ENCODE measurements at places on chromosomes 3 and 15.

DNA sequence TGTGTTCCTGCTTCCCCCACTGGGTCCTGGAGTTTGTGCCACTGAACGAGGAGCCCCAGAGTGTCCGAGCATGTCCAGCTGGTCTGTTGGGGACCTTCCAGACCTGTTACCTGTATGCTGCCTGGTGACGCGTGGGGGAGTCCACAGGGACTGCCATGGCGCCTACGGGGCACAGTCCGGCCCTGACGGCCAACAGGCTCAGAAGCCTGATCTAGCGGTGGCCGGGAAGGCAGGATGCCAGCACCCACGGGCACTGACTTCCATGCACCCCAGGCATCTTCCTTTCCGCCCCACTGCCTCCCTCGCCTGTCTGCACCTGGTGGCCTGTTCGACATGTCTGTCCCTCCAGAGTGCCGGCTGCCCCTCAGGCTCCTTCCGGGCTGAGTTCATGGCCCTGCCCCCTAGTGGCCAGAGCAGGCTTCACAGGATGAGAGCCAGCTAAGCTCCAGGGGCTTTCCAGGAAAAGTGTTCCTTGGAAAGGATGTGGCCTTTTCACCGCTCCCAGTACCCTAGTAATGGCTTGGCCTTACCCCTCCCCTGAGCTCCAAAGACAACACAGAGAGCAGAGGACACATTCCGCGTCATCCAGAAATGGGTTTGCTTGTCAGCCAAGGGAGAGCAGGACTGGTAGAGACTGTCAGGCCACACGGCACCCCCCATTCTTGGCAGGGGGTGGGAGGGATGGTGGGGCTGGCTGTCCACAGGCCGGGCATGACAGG, 35.7 kb downstream of the NGRN start:
- no peak for DNase-seq

DNA sequence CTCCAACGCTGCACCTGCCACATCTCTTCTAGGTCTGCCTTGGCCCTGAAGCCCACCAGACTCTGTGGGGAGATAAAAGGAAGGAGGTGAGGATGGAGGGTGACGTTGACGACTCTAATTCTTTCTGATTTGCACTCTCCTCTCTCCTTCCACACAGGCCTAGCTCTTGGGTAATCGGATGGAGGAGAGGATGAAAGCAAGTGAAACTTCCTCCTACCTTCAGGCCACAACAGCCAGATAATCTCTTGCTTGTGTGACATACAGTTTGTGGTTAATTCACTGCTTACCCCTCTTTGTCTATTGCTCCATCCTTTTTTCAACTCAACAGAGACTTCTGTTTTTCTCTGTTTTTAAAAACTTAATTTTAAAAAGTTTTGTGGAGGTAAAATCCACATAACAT, 208.1 kb downstream of the SV2B start:
- no peak for DNase-seq

GRCh38 chr3:45343947-45344346, 44.4 kb upstream of the LARS2 start:
- no peak for DNase-seq

DNA sequence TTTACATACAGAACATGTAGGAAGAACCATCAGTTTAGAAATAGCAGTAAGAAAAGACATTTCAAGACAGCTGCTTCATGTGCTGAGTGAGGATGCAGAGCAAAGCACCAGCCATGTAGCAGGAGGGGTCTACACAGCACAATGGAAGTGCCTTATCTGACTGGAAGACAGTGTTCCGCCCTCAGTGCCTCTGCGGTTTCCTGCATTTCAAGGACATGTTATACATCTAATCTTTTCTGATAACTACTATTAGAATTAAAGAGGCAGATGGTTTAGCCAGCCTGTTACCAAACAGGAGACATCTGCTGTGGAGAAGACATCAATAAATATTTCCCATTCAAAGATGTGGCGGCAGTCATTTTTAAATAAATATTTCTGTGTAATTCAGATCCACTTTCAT, 10.6 kb downstream of the LSG1 start:
- DNase-seq, result no peak

GRCh38 chr3:37447732-37448131, 273.4 kb upstream of the LRRFIP2 start:
- DNase-seq, result no peak

- DNase-seq, result no peak
These were observed 36.4 kb downstream of the DNAJB8 start for GRCh38 chr3:128430301-128430700.

- DNase-seq, result no peak
These were observed at the start of gene LPP for GRCh38 chr3:188154014-188154808. Gene LPP (plus strand): TSS chr3:188154157. CDS start chr3:188406121, 251,964 bp downstream.

- no peak for DNase-seq
These were observed 20.9 kb downstream of the SNRK start for GRCh38 chr3:43307226-43307625.

DNA sequence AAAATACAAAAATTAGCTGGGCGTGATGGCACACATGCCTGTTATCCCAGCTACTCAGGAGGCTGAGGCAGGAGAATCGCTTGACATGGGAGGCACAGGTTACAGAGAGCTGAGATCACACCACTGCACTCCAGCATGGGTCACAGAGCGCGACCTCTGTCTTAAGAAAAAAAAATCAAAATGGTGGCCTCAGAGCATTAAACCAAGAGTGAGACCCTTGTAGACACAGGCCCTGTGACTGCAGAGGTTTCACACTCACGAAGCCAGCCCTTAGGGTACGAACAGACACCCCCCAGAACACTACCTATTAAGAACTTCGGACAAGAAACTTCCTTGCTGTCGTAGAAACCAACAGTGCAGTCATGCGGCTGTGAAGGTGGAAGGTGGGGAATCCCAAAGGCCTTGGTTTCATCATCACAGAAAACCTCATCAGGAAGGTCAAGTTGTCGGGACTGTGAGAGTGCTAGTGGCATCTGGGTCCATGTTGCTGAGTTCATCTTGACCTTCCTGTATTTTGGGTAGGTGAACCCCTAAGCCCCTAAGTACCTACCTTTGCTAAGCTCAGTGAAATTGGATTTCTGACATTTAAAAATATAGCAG, 4.8 kb upstream of the PDE8A start:
- DNase-seq, result no peak

- no peak for DNase-seq
These were observed 24.1 kb downstream of the XPC start for GRCh38 chr3:14154276-14154675.

- DNase-seq, result no peak
These were observed 39.6 kb downstream of the LIPC start for GRCh38 chr15:58471348-58471747.

DNA sequence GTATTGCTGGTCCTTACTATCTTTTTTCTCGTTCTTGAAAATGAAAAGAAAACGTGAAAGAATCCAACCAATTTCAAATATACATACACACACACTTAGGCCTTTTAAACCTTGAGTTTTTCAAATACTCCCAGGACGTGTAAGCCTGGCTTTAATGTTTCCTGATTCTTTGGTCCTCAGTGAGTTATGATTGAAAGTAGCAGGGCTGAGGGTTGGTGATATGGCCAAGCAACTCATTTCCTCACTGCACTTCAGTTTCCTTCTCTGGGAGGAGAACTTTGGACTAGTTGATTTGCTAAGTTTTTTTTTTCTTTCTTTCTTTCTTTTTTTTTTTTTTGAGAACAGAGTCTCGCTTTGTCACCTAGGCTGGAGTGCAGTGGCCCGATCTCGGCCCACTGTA, 34.6 kb downstream of the CHD2 start:
- DNase-seq, result no peak

- peak; percentile 18 for DNase-seq
These were observed 61.9 kb downstream of the ISL2 start for GRCh38 chr15:76398317-76399104.

DNA sequence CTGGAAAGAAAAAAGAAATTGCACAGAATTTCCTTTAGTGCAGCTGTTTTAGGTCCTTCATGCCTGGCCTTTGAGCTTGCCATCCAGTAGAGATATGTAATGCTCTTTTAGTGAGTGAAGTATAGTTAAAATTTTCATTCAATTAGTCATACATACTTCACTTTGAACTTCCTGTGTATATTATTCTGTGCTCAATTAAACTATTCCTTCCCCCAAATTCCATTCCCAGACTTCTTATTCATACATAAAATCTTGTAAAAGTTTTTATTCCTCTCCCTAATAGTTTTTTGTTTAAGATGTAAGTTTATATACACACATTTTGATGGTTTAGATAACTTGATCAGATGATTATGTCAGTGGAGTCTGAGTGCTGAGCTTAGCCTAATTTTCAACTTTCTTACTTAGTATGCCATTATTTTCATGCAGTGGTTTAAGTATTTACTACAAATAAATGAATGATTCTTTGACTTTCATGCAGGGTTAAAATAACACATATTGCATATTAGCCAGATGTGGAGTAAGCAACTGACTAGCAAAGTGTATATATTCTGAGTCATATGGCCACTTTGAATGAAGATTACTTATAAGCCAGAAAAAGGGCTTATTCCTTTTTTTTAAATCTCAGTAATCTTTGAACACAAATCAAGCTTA, 42.5 kb upstream of the ABHD10 start:
- no peak for DNase-seq

DNA sequence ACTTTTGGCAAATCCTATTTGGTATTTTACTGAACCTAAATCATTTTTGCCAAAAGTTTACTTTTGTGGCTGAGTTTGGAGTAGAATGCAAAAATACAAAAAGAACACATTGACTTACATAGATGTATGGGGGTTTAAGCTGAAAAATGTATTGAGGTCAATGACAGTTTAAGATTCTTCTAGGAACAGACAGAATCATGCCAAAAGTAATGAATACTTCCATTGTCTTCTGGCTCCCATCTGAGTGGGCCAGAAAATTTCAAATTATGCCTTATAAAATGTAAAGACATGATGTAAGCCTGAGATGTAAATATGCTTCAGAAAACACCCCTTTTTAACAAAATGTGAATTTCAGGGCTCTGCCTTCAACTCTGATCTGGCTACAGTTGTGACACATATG, 375.1 kb upstream of the DPH6 start:
- no peak for DNase-seq

DNA sequence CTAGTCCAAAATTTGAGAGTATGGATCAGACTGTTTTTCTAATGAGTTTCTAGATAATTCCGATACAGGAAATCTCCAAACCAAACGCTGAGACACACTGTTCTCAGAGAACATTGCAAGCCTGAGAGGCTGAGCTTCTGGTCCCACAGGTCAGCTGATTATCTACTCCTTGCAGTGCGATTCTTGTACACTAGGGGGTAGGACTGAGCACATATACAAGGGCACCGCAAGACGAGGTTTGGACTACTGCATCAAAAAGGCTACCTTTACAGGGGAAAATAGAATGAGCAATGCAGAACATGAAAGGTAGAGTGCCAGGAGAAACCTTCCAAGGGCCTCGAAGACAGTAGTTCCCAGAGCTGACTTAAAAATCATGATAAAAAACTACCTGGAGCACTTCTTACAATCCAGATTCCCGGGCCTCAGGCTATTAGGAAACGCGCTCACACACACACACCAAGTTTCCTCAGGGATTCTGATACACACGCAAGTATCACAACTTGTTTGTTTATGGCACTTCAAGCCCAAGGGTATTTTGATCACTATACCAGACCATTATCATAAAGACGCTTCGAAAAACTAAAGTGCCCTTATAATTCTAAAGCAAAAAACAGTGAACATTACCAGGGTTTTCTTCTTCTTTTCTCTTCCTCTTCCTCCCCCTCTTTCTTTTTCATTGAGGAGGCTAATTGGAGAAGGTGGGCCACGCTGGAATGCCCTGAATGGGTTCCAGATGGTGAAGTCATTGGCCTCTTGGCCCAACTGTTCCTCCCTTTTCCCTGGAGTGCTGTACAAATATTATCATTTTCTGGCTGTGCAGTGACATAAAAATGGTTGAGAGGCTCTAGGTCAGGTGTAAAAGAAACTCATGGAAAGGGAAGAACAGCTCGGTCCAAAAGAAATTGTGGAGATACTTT, 61.8 kb downstream of the SLC12A8 start:
- no peak for DNase-seq

- no peak for DNase-seq
These were observed 11.4 kb upstream of the SPTBN5 start for GRCh38 chr15:41905036-41905793.

DNA sequence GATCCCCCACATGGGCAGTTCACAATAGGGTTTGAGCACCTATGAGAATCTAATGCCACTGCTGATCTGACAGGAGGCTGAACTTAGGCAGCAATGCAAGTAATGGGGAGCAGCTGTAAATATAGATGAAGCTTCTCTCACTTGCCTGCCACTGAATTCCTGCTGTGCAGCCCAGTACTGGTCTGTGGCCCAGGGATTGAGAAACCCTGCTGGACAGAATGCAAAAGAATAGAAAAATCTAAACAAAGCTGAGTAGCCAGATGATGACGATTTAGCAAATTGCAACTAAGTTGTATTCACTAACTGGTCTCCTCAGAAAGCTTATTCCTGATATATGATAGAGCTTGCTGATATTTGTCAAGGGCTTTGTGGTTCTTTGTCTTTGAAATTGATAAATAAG, 34.3 kb upstream of the APH1B start:
- no peak for DNase-seq

DNA sequence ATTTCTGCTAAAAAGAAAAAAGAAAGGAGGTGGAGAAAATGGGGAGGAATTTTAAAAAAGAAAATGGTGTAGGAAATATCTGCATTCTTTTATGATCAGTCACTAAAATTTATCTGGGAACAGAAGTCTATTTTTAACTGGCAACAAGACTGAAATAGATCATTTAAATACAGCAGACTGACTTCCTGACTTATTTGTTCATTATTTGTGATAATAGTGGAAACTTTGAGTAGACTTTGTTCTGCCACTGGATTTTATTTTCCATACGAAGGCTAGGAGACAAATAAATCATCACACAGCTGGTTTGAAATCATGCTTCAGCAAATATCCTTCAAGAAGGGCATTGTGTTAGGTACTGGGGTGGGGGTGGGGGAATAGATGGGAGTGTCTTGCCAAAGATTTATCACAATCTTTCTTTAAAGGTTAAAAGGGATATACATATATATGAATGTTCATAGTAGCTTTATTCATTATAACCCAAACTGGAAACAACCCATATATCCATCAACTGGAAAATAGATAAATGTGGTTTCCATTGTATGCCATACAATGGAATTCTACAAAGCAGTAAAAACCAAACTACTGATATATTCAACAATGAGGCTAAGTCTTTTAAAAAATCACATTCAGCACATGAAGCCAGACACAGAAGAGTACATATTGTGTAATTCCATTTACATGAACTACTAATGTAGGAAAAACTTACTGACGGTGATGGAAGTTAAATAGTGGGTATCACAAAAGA, 4.7 kb upstream of the CLASP2 start:
- no peak for DNase-seq

DNA sequence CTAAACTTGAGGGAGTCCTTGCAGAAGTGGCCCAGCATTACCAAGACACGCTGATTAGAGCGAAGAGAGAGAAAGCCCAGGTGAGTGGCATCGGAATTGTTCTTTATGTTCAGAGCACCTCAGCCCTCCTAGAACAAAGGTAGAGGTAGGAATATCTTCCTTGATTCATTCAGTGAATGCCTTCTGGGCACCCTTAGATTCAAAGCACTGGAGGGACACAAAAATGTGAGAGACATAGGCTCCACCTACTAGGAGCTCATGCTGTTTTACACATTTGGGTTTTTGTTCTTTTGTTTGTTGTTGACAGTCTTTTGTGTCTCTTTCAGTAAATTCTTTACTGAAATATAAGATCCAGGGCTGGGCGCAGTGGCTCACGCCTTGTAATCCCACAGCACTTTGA, 68.2 kb downstream of the IQGAP1 start:
- no peak for DNase-seq
